ENCODE measurements at places on chromosomes 2 and 18. TPM values are rescaled to one million over a fixed set of nuclear protein-coding genes. Genes with fewer than 3 reads are reported as not detected.

The SAG gene
- not detected for total RNA-seq

The HJURP gene
- 49.9 TPM for total RNA-seq

The RIT2 gene
- total RNA-seq: not detected

The DSG1 gene
- total RNA-seq: not detected

The IL36RN gene
- total RNA-seq: not detected

The MEIS1 gene
- total RNA-seq: not detected

The WNT10A gene
- total RNA-seq: 0.80 TPM

The SERPINE2 gene
- 9.9 TPM for total RNA-seq

The SOWAHC gene
- 0.06 TPM for total RNA-seq

The LRRC30 gene
- total RNA-seq: not detected

The FAM237A gene
- not detected for total RNA-seq

The LYG2 gene
- not detected for total RNA-seq

The UGT1A1 gene
- total RNA-seq: not detected

The TBR1 gene
- total RNA-seq: not detected

The AQP4 gene
- total RNA-seq: not detected

The ELOA2 gene
- total RNA-seq: not detected

The FSIP2 gene
- not detected for total RNA-seq

The FHOD3 gene
- total RNA-seq: not detected

The FBXO48 gene
- 1.5 TPM for total RNA-seq

The COL4A3 gene
- not detected for total RNA-seq

The SLC30A3 gene
- 0.23 TPM for total RNA-seq

The RFX8 gene
- total RNA-seq: not detected

The IDH1 gene
- total RNA-seq: 25.4 TPM

The GAREM1 gene
- 0.04 TPM for total RNA-seq

The ESCO1 gene
- 20.3 TPM for total RNA-seq

The RNU2-63P gene
- total RNA-seq: 21.4 TPM

The RNPEPL1 gene
- total RNA-seq: 50.8 TPM

The ANKRD12 gene
- 57.2 TPM for total RNA-seq

The CRYGC gene
- total RNA-seq: not detected

The SANBR gene
- total RNA-seq: 2.5 TPM

The ASTL gene
- 18.1 TPM for total RNA-seq

The OR6B2 gene
- total RNA-seq: not detected

The L3MBTL4 gene
- 0.17 TPM for total RNA-seq

The SLC5A7 gene
- total RNA-seq: not detected

The ERFE gene
- total RNA-seq: 0.21 TPM

The AQP12A gene
- total RNA-seq: not detected

The LIMS3 gene
- total RNA-seq: 0.59 TPM

The RTP5 gene
- 0.11 TPM for total RNA-seq

The MALL gene
- 0.65 TPM for total RNA-seq

The CEP192 gene
- total RNA-seq: 23.8 TPM

The PDCD1 gene
- total RNA-seq: 53.0 TPM

The FAM161A gene
- total RNA-seq: 8.3 TPM

The KCNS3 gene
- not detected for total RNA-seq

The TEKT4 gene
- not detected for total RNA-seq

The NAT8 gene
- not detected for total RNA-seq

The ASXL3 gene
- total RNA-seq: not detected

The MAL gene
- 30.7 TPM for total RNA-seq

The ABCG5 gene
- total RNA-seq: not detected
